Omental fat pad (tissue), 4 donors: ENCODE measurements at places on chromosomes 16 and 17. TPM values are rescaled to one million over a fixed set of nuclear protein-coding genes. Genes with fewer than 3 reads are reported as not detected.

Gene OR4D2
- total RNA-seq: not detected

Gene CA4
- total RNA-seq: 30.6 TPM

Gene CLEC19A
- not detected for total RNA-seq

Gene FA2H
- total RNA-seq: not detected

Gene ABCA3
- total RNA-seq: 6.7 TPM

Gene KRTAP4-1
- not detected for total RNA-seq

Gene GLP2R
- 33.0 TPM for total RNA-seq

Gene OR2C1
- total RNA-seq: not detected

Gene UTS2R
- not detected for total RNA-seq

Gene OR1F1
- total RNA-seq: not detected

Gene CCL8
- 3.4 TPM for total RNA-seq

Gene PRRT2
- total RNA-seq: 9.8 TPM

Gene FDXR
- 5.7 TPM for total RNA-seq

Gene NEK8
- 2.6 TPM for total RNA-seq

Gene AGRP
- not detected for total RNA-seq

Gene GAST
- not detected for total RNA-seq

Gene KRT36
- not detected for total RNA-seq

Gene CCT6B
- 3.6 TPM for total RNA-seq
